ENCODE measurements at places on chromosomes 4 and X. TPM values are rescaled to one million over a fixed set of nuclear protein-coding genes. Genes with fewer than 3 reads are reported as not detected.

Gene CRMP1
- 0.72 TPM for total RNA-seq

Gene SORCS2
- total RNA-seq = 0.16 TPM

Gene SASH3
- not detected for total RNA-seq

Gene NUP62CL
- not detected for total RNA-seq

Gene JADE3
- 1.5 TPM for total RNA-seq

Gene CTAG1A
- total RNA-seq = not detected

Gene CORIN
- not detected for total RNA-seq

Gene MAGEA4
- total RNA-seq = not detected

Gene CLDN34
- not detected for total RNA-seq

Gene KLHL8
- total RNA-seq = 4.4 TPM

Gene AIMP1
- total RNA-seq = 20.6 TPM

Gene AKAP14
- not detected for total RNA-seq

Gene EFHC2
- total RNA-seq = 0.16 TPM

Gene CENPI
- total RNA-seq = 4.1 TPM

Gene RTL3
- total RNA-seq = not detected

Gene N4BP2
- 2.3 TPM for total RNA-seq

Gene TMPRSS11D
- total RNA-seq = not detected
